ENCODE measurements at places on chromosomes 2 and 18.

DNA sequence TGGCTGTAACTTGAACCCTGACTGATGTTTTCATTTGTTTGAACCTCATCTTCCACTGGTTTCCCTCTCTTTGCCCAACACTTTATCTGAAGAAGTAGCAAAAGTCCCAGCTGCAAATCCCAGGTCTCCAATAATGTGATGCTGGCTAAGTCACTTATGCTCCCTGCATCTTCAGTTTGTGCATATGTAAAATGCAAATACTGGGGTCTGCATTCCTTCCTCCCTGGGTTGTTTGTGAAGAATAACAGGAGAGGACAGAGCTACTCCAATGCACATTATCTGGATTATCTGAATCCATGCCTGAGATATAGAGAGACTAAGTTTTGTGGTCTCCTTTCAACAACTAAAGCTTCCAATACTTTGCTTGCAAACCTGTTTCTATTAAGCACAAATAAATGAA, 22.2 kb downstream of the KIAA2012 start:
- DNase-seq = no peak

DNA sequence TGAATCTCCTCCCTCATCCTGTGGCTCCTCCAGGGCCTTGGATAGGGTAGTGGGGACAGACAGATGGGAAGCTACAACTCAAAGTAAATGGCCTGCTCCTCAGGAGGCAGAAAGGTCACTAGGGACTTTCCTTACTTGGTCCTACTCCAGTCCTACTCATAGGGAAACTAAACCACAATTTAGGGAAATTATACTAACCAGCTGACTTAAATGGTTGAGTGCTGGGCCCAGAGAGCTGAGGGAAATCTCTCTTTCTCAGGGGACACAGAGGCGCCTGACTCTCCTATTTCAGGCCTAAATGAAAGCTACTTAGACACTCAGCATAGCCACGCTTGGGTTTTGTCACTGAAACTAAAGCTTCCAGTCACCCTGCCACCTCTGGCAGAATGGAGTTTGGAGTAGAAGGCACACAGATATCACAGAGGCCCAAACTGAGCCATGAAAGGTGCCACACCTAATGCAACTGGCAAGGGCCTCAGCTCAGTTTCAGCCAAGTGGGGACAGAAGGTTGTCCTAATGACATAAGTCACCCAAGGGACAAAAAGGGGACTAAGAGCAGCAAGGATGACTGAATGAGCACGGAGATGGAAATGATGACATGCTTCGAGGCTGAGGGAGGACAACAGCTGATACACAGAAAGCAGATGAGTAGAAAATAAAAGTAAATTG, 24.0 kb downstream of the CERKL start:
- no peak for DNase-seq

- DNase-seq = no peak
These were observed 318.5 kb downstream of the RAD51AP2 start for GRCh38 chr2:17199741-17200140.

DNA sequence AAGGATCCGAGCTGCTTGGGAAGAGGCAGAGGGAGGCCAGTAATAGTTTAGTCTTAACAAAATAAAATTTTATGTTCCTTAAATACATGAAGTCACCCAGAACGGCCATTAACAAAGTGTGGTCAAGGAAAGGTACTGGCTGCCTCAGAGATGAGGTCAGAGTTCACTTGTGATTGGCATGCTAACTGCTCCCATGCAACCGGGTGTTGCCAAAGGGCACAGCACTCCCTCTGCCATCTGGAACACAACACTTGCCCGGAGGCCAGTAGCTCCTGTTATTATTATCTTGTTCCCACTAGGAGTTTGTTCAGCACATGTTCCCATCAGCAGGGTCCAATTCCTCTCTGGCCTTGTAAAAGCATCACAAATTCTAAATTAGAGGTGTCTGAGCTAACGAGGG, 207.0 kb downstream of the CYP26B1 start:
- DNase-seq = no peak

DNA sequence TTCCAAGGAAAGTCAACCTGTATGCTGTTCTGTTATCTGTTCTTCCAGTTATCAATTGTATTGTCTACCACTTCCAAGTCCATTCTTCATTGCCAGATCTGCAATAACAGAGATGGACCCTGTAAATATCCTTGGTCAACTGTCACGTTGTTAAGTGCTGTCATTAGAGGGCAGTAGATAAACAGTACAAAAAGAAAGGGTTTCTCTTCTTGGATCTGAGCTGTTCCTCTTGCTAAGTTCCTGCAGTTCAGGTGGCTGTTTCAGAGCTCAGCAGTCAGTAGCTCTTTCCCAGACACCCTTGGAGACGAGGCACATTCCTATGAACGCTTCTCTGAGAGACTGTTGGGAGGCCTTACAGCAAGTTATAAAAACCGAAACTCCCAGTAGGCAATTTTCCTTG, 957.1 kb upstream of the CHAC2 start:
- no peak for DNase-seq

- no peak for DNase-seq
These were observed 43.5 kb upstream of the MSH2 start for GRCh38 chr2:47359375-47359868.

DNA sequence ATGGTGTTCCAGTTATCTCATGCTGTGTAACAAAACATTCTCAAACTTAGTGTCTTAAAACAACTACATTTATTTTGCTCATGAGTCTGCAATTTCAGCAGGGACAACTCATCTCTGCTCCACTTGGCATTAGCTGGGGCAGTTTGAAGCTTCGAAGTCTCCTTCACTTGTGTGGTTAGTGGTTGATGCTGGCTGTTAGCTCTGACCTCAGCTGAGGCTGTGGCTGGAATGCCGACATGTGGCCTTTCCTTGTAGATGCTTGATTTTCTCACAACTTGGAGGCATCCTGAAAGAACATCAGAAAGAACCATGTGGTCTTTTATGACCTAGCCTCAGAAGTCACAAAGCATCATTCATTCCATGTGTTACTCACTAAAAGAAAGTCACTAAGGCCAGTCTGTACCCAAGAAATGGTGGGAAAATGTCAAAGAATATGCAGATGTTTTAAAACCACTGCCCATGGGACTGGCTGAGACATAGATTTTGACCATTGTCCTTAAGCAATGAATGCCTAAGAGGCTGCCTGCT, 3.8 kb upstream of the TMSB10 start:
- DNase-seq = no peak

DNA sequence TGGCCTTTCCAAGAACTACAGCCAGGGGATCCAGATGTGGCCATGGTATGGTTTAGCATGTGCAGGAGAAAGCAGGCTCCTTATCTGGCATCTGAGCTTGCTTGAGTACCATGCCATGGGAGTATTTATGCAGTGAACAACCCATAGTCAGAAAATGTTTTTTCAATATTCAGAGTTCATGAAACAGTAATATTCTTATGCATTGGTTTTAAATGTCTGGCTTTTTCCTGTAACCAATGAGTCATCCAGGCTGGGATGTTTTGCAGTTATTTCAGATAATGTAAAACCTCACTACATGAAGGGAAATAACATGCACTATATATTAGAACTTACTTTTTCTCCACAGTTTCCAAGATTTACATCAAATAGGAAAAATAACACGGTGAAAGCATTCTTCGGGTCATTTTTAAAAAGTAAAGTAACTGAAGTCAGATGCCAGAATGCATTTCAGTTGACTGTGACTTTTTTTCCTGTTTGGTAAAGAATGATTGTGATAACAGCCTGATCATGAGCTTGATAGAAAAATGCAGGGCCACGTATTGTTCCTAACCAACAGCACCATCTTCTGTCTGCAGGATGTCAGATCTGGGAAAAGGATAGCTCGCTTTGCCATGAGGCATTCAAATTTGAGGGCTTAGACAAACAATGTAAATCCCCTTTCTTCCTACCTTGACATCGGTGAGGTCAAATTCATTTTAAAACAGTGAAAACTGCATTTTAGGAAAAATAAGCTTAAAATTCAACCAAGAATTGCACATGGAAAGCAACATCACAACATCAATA, 152.8 kb downstream of the DSC3 start:
- no peak for DNase-seq

GRCh38 chr2:202165945-202166344, 72.5 kb downstream of the SUMO1 start:
- no peak for DNase-seq

DNA sequence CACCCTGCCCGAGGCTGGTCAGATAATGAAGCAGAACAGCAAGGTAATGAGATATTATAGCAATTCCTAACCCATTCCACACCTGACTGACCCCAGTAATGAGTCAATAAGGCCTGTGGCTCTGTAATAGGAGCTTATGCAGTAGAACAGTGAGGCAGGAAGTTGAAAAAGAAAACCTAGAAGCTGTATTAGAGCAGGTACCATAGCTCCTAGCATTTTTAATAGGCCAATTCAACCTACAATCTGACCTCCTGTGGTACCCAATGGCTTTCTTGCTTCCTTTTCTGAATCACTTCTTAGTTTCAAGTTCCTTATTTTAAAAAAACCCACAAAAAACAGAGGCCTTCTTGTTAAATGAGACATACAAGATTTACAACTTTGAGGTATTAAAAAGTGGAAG, 43.6 kb upstream of the MAP2 start:
- DNase-seq = no peak

- no peak for DNase-seq
These were observed 47.7 kb upstream of the ZBTB7C start for GRCh38 chr18:48456838-48457237.

DNA sequence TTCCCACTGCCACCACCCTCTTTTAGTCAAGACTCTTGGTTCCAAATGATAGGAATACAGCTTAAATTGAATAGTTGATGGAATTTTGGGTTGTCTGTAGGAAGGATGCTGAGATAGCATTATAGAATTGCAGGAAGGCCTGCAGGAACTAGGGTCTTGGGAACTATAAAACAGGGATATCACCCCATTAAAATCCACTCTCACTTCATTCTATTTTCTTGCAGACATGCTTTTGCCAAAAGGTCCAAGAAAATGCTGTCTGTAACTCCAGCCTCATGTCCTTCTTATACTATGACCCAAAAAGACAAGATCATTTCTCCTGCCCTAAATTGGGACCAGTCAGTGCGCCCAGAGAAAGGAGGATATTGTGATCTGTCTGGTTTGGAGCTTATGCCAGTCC, 89.1 kb downstream of the COMMD1 start:
- no peak for DNase-seq

DNA sequence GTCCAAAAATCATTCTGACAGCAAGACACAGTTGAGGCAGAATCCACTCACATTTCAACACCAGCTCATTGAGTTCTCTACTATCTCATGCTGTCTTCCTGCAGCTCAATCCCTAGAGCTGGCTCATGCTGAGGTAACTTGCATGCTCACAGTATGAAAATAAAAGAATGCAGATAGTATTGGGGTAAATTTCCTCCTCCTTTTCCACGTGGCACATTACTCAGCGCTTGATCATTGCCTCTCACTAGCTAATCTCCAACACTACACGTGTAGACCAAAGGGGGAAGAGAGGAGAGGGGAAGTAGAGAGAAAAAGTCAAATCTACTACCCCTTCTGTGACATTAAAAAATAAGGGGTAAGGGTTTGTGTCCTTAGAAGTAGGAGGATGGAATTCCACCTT, 300.6 kb downstream of the AFF3 start:
- no peak for DNase-seq

- no peak for DNase-seq
These were observed 352.3 kb upstream of the MEIS1 start for GRCh38 chr2:66082581-66082980.

DNA sequence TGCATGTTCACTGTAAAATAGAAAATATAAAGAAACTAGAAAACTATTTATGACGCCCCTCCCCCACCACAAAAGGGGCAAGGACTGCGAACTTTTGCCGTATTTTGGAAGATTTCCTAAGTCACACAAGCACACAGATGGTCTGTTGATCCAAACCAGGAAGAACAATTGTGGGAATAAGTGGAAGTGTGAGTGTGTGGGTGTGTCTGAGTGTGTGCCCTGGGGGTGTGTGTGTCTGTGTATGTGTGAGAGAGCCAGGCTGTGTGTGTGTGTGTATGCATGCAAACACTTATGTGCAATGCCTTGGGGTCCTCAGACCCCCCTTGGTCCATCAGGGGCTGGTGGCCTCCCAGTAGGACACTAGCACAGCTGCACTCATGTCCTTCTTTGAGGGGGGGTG, 43.1 kb downstream of the HPCAL1 start:
- no peak for DNase-seq

DNA sequence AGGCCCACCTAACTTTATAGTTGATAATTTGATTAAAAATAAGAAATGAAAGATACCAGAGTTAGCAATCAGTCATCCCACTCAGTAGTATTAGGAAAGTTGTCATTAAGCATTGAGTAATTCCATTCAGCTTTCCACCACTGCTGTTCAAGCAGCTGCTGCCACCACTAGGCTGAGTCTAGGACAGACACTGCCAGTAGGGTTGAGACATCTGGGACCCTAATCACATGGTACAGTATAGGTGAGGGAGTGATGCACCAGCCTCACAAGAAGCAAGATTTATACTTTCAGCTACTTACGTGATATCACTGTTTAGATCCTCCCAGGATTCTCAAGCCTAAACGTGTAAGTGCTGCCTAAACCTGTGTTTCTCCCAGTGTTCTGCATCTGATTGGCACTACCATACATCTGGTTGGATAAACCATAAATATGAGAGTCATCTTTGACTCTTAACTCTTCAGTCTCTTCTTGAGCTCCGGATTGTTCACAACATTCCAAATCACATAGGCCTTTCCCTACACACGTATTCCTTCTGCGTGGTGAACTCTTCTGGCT, 3.2 kb downstream of the UBXN4 start:
- peak; percentile 17 for DNase-seq

DNA sequence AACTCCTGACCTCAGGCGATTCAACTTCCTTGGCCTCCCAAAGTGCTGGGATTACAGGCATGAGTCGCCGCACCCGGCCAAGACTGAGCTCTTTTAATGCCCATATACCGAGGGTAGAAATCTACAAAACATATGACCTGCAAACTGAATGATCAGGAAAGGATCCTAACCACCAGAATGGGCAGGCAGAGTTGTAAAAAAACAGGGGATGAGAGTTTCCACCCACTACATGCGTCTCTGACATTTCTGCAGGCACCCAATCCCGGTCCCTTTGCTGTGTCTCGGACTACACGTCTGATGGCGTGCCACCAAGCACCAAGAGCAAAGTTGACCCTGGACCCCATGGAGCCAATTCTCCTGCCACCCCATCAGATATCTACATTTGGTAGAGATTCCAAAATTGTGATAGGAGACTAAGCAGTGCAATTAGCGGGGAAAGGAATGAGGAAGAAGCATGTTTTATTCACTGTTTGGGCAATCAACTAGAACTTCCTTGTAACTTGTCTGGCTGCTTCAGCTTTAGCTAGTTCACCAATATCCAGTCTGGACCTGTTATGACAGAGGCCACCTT, 74.1 kb downstream of the ATP8B1 start:
- DNase-seq = no peak

GRCh38 chr2:219560037-219560892, 11.1 kb downstream of the OBSL1 start:
- no peak for DNase-seq

GRCh38 chr18:49728542-49728941, 84.8 kb downstream of the ACAA2 start:
- DNase-seq = peak; percentile 49
